NCI-H1092 treated with DMSO at 0.1 percent for 48 hours (cell line): ENCODE measurements at places on chromosomes 11 and 22.

DNA sequence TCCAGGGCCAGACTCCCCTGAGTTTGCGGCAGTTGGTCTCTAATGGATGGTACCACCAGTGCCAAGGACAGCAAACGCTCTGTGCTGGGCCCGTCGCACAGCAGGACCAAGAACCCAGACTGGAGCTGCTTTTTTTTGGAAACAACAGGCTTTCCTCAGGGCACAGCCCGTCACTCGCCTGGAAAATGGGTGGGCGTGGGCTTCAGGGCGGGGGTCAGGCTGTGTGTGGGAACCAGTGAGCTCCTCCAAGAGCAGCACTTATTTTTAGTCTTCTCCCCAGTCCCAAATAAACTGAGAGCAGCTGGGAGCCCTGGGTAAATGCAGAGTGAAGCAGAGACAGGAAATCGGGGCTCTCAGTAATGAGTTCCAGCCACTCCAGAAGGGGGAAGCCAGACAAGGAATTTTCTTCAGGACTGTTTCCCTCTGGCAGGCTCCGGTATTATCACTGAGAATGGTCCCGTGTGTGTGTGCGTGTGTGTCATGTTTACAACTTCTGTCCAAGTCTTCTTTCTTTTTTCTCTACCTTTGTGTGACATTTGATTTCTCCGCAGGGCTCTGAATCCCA is 63.0 kb downstream of the PPFIBP2 start:
- DNase-seq: no peak

GRCh38 chr22:33640900-33641299 is 279.4 kb downstream of the LARGE1 start:
- DNase-seq: no peak

GRCh38 chr11:94595076-94595475 is 27.9 kb downstream of the PIWIL4 start:
- no peak for DNase-seq

DNA sequence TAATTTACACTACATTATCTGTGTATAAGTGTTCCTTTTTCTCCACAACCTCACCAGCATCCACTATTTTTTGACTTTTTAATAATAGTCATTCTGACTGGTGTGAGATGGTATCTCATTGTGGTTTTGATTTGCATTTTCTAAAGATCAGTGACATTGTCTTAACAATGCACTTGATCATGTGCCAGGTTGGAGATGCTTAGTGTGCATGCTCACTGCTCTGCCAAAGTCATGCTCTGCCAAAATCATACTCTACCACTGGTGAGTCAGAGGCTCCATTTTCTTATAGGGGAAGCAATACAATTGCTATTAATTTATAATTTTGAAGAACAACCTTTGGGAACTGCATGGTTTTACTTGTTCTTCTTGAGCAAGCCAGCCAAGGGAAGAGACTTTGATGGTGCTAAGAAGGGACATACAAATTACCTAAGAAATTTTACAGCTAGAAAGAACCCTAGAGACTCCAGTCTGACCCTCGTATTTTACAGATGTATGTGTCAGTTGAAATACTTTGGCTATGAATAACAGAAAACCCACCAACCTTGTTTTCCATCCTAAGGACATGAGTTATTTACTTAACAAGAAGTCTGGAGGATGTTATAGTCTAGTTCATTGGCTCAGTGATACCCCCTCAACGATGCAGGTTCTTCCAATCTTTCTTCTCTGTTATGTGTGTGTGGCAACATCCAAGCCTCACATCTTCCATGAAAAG is 368.9 kb downstream of the DDX10 start:
- no peak for DNase-seq

DNA sequence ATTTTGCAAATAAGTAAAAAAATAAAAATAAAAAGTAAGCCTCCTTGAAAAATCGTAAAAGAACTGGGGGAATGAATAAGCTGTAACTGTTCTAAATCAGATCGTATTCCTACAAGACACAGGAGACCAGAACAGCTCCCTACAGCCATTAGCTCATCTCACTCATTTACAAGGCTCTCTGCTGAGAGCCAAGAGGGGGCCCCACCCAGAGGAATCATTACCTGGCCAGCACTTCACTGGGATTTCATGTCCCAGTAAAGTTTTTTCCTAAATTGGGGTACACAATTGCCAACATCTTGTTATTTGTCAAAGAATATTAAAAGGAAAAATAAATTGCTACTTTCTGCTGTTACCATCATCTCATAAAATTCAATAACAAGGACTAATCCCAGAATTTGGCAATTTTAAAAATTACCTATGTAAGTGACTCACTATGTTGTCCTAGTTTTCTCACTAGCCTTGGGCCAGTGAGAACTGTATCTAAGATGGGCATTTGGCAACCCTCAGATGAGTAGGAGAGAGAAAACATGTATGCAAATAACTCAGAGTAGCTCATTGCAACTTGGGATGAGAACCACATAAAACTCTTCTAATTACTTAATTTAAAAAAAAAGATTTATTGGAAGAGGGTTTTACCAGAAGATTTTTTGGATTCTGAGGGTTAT is 18.4 kb upstream of the SMTN start:
- DNase-seq: no peak

DNA sequence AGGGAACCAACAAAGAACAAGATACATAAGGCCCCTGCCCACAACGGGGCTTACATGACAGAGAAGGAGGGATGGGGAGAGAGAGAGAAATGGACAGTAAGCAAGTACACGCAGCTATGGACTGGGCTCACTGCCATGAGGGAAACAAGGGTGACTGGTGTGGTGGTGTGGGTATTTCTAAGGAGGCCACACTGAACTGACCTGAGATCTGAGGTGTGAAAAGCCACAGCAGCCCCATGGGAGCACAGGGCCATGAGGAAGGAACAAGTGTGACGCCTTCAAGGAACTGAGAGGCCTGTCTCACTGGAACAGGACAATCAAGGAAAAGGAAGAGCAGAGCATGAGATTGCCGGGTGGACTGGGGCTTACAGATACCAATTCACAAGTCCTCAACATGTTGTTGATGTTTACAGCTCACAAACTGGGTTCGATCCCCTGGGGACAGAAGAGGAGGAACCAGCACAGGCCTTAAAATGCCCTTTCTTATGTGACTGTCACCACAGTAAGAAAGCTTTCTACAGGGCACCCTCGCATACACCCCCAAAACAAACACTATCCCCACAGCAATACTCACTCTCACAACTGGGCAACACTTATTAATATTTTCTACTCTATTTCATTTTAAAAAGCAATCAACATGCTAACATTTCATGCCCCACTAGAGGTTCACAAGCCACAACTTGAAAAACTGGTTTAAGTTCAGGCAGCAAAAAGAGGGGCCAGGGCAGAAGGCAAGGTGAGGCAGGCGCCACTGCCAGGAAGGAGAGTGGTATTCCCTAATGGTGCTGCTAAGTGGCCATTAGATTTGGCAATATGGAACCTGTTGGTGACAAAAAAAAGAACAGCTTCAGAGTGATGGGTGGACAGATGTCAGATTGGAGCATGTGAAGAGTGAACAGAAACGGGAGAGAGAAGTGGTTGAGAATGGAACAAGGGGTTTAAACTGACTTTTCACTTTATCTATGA is 39.1 kb downstream of the TCIRG1 start:
- no peak for DNase-seq

DNA sequence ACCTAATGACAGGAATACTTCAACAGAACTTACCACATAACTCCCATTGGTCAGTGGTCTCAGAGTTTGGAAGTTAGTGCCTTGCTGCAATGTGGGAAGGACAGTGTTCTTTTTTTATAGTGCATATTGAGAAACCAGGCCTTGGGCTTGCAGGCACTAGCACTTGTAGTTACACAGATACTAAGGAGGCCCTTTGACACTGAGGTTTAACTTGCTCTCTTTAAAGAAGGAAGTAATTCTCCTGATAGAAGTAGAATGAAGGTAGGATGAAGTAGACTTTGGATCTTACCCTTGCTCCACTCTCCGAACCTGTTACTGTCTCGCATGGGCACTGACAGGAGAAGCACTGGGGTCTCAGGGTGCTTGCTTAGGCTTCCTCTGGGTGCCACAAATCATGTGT is 31.0 kb upstream of the ST14 start:
- DNase-seq: no peak

- no peak for DNase-seq
Measured at GRCh38 chr22:21669026-21669425, 3.2 kb downstream of the PPIL2 start.

- no peak for DNase-seq
Measured at GRCh38 chr11:19978668-19979518, 181.4 kb downstream of the DBX1 start.
